ENCODE measurements at places on chromosomes 6 and 20.

GRCh38 chr20:60570481-60571277, 612.5 kb downstream of the CDH26 start:
- no peak for DNase-seq

DNA sequence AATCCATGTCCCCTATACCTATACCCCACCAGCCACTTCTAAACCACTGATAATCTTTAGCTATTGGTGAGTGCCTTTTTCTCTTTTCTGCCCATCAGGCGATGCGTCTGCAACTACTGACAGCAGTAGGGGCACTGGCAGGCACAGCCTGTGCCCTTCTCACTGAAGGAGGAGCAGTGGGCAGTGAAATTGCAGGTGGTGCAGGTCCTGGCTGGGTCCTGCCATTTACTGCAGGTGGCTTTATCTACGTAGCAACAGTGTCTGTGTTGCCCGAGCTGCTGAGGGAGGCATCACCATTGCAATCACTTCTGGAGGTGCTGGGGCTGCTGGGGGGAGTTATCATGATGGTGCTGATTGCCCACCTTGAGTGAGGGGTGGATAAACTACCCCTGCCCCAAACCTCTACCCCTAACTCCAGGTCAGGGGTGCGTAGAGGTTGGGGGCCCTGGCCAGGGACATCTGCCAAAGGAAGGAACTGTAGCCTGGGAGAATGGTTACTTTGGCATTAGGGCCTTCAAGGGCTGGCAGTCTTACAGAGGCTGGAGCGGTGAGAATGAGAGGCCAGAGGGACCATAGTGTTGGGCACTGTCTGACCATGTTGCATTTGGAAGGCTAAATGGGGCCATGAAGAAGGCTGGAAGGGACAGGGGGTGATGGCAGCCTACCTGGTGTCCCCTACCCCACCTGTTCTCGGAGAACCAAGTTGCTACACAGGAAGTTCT, 851 bp upstream of the HSD17B8 start:
- no peak for DNase-seq

GRCh38 chr20:8735674-8736073, 333.2 kb upstream of the PLCB4 start:
- no peak for DNase-seq

DNA sequence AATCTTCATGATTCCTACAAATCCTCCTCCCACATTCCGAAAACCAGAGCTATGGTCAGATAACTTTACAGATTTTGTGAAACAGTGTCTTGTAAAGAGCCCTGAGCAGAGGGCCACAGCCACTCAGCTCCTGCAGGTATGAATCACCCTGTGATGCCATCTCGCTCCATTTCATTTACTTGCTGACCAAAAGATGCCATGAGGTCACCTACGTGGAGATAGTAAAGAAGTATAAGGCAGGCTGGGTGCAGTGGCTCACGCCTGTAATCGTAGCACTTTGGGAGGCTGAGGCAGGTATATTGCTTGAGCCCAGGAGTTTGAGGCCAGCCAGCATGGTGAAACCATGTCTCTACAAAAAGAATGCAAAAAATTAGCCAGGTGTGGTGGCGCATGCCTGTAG, 30.9 kb downstream of the STK4 start:
- no peak for DNase-seq

GRCh38 chr6:12436224-12436623, 146.1 kb downstream of the EDN1 start:
- DNase-seq, result no peak

DNA sequence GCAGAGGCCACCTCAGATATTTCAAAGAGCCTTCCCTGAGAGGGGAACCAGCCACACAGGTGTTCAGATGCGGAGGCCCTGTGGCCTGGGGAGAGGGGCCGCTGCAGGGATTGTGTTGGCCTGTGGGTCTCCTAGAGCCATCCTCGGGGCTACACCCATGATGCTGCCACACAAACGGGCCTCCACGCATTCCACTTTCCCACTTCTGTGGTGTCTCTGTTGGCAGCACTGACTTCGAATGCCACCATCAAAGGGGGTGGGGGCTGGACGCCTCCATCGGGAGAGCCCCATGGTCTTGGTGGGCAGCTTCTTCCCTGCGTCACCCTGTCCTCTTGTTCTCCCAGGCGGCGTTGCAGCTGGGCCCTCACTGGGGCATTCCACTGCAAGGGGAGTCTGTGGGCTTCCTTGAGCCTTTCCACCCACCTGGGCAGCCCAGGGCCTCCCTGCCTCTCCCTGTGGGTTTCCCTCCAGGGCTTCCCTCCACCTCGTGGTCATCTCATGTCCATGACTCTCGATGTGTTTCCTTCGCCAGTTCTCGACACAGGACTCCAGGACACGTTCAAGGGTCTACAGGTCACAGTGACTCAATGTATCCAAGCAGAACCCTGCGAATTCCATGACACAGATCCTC, 145.5 kb downstream of the ERMARD start:
- DNase-seq, result no peak

GRCh38 chr6:87541744-87542143, 48.0 kb downstream of the RARS2 start:
- DNase-seq, result no peak

GRCh38 chr6:163531122-163531521, 116.6 kb downstream of the QKI start:
- no peak for DNase-seq

DNA sequence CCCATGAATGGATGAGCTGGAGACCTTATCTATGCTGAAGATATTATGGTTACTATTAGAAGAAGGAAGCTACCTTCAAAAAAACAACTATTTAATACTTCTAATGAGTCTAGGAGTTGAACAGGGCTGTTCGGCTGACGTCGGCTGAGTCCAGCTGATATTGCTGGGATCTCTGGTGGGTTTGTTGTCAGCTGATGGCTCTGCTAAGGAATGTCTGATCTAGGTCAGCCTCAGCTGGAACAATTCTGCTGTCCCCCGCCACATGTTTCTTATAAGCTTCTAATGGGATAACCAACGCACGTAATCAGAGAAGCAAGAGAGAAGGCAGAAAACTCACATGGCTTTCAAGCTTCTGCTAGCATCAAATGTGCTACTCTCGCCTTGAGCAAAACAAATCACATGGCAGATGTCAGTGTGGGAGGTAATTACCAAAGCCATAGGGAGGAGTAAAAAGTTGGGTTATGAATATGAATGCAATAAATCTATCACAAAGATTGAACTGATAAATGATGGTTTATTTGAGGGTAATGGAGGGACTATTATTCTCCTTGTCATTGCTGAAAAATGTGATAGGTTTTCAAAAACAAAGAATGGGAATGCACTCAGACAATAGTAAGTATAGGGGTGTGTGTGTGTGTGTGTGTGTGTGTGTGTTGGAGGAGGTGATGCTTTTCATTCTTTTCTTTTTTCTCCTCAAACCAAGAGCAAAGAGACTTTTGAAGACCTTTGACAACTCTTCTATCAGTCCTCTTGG, 71.5 kb downstream of the BTBD3 start:
- no peak for DNase-seq

GRCh38 chr6:39421383-39422225, 99.1 kb upstream of the KCNK16 start:
- DNase-seq, result no peak

GRCh38 chr20:5844063-5844681, 94.0 kb downstream of the SHLD1 start:
- DNase-seq, result peak; percentile 98
